ENCODE measurements at places on chromosomes 12 and 14. TPM values are rescaled to one million over a fixed set of nuclear protein-coding genes. Genes with fewer than 3 reads are reported as not detected.

NTN4 gene
- not detected for total RNA-seq

ASB2 gene
- 0.32 TPM for total RNA-seq

LETMD1 gene
- total RNA-seq = 69.5 TPM

CIDEB gene
- 29.8 TPM for total RNA-seq

CIT gene
- 63.0 TPM for total RNA-seq
